ENCODE measurements at places on chromosomes 2 and 18.

GRCh38 chr2:204989877-204990276, 444.6 kb downstream of the PARD3B start:
- no peak for DNase-seq

DNA sequence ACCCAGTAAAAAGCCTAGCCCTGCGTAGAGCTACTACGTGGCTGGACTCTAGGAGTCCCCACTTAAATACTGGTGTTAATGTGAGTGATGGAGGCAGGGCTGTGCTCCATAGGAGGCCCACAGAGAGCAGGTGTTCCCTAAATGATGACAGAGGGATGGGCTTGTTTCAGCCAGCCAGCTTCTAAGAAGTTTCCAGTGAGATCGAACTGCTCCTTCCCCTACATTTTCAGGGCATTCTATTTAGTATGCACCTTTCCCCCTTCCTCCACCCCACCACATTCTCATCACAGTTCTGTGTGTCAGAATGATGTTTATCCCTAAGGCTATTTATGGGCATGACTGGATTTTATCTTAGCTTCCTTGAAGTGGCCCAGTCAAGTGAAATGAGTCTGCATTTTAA, 213.0 kb downstream of the TRIB2 start:
- DNase-seq, result no peak

DNA sequence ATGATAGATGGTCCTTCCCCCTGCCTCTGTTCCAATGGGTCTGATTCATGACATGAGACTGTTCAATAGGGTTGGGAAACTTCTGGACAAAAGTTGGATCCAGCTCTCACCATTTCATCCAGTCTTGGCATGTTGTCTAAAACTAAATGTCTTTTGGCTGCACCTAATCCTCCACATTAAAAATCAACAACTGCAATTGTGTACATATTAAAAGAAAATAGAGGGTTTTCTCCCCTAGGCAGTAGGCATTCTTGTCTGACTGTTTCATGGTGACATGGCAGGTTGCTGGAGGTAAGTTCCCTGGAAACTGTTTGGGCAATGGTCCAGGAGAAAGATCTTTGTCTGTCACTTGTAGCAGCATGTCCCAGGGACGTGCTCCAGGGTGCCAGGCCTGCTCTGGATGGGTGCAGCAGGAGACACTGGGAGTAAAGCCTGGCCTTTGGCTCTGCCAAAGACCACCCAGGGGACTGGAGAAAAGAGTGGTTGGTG, 135.8 kb downstream of the TCF4 start:
- DNase-seq, result no peak

- DNase-seq, result no peak
Observed at GRCh38 chr2:175743011-175743410, 259.1 kb downstream of the LNPK start.

GRCh38 chr2:159807183-159808031, 9.4 kb upstream of the CD302 start:
- no peak for DNase-seq

DNA sequence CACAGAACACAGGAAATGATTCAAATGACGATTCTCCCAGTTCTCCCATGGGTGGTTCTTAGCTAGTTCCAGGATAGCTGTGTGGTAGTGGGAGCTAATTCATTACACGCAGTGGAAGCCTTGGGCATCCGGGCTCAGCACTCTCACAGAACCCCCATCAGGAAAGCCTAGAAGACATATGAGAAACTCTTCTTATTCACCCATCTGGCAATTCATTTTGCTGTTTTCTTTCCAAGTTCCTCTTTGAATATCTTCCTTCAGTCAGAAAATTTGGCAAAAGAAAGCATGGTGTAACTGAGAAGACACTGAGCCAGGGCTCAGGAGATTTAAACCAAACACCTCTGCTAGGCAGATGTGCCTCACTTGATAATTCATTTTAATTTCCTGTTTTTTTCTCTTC, 85.2 kb upstream of the FN1 start:
- no peak for DNase-seq

DNA sequence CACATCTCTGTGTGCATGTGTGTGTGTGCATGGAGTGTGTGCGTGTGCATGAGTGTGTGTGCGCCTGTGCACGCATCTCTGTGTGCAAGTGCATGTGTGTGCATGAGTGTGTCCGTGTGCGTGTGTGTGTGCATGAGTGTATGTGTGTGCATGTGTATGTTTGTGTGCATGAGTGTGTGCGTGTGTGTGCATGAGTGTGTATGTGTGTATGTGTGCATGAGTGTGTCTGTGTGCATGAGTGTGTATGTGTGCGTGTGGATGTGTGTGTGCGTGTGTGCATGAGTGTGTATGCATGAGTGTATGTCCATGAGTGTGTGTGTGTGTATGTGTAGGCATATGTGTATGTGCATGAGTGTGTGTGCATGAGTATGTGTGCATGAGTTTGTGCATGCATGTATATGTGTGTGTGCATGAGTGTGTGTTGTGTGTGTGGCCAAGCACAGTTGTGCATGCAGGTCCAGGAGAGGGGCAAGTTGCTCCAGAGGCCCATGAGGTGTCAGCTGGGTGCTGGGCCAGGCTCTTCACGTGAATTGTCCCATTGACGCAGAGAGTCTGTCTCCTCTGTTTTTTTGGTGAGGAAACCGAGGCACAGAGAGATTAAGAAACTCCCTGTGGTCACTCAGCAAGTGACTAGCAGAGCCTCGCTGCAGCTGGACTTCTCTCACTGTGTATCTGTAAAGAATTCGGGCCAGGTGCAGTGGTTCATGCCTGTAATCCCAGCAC, 75.5 kb downstream of the ASB1 start:
- no peak for DNase-seq

DNA sequence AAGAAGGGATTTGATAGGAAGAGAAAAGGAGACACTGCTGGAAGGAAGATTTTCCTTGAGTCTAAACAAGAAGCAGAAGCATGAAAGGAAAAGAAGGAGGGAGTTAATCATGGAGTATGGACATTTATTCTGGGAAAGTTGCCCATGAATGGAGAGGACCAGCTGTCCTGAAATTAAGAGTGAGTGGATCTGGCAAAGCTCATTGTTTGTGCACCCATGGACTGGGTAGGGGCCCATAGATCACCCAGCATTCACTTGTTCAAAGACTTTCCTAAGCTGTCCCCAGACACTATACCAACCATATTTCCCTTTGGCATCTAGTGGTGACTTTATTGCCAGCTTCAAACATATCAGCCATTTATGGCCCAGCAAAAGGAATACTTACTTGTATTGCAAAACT, 422.7 kb downstream of the FBXO15 start:
- no peak for DNase-seq

DNA sequence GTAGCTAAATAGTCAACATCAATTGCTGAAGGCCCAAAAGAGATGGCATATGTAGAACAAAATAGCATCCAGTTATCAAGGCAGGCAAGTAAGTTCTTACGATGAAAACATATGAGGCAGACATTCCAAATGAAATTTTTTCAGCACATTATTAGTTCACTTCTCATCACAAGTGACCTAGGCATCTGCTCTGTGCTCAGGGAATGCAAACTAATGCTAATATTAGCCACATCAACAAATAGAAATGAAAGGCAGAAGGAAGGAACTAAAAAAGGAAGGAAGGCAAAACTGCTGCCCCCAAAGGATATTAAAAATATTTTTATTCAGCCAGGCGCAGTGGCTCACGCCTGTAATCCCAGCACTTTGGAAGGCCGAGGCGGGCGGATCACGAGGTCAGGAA, 51.2 kb upstream of the ROCK1 start:
- DNase-seq, result no peak

GRCh38 chr18:64936671-64937070, 787.8 kb upstream of the LINC00305 start:
- no peak for DNase-seq

DNA sequence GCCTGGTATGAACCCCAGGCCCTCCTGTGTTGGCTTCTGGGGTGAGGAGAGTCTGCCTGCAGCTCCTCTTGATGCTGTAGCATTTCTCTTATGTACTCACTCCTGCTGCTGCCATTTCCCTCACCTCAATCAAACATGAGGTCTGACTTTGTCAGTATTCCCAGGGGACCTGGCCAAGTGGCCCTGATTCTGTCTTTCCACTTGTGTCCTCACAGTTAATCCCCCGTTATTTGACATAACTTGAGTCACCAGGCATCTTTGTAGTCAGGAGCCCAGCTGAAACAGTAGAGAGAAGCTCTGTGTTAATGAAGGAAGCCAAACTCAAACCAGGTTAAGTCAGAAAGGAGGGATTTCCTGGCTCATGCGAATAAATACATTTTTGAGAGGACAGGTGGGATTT, 55.0 kb downstream of the SLC9A2 start:
- no peak for DNase-seq

DNA sequence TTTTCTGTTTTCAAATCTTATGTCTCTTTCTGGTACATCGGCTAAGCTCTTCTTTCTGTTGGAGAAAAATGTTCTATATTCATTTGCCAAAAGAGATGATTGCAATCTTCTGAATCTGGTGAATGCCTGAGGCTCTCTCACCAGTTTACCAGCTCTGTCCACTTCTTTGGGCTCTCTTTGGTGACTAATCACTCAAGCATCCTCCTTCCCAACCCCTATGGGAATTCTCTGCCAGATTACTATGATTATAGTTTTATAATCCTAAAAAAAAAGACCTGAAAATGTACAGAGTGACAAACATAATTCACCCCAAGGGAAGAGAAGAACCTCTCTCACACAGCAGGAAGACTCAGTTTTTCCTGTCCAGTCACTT, 187.3 kb downstream of the CAMKMT start:
- DNase-seq, result no peak

GRCh38 chr2:59307196-59307595, 1066.1 kb upstream of the FANCL start:
- no peak for DNase-seq

DNA sequence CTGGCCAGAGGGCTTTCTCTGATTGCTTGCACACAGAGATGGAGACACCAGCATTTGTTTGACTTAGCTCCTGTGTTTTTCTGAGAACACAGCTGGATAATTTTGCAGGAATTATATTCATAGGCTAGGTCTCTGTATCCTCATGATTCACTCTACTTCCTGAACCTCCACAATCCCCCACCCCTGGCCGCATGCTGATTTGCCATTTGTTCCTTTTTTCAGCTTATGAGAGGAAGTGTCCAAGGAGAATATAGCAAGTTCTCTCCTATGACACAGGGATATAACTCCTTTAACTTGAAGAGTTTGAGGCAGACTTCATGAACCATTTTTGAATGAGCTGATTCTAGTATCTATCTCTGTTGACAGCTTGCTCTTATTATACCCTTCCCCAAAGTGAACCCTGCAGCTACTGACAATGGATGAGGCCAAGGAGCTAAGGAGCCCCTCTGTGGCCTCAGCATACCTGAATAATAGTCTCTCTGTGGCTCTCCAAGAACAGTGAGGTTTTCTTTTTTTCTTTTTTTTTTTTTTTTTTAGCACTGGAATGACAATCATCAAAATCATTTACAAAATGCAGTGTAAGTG, 15.4 kb downstream of the CAVIN2 start:
- DNase-seq, result no peak

- DNase-seq, result no peak
Observed at GRCh38 chr2:118492335-118492734, 355.1 kb downstream of the EN1 start.

GRCh38 chr2:20135631-20136050, 84.2 kb upstream of the LAPTM4A start:
- no peak for DNase-seq

DNA sequence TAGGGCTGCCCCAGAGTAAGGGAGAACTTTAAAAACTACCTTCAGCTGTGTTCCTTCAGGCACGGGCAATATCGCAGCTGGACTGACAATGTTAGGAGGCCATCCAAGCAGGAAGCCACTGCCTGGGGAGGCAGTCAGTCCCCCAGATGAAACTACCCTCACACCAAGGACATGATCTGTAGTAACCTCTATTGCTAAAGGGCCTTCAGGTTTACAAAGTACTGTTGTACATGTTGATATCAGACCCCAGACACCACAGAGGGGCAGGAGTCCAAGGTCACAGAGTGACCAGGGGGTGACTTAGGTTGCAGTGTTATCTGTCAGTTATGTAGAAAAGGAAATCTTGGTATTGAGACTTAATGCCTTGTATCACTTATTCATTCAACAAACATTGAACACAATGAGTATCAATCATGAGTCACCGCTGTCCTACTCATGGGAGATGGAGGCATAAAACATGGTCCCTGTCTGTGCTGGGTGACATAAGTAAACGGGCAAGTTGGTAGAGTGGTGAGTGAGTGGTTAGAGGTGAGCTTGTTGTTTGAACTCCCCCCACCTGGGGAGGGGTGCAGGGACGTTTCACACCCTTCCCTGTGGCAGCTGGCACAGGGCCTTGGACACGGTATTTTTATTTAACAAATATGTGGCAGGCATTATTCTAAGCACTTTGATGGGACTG, 7.1 kb downstream of the CABLES1 start:
- no peak for DNase-seq

- DNase-seq, result no peak
Observed at GRCh38 chr2:83282841-83283240, 1176.2 kb downstream of the SUCLG1 start.

All from stimulated activated CD8-positive, alpha-beta memory T cell treated with anti-CD3 and anti-CD28 coated beads, Interleukin-4, amount 100 ng/mL, for 1 hour (primary cell).